ENCODE measurements at places on chromosomes 4 and X. TPM values are rescaled to one million over a fixed set of nuclear protein-coding genes. Genes with fewer than 3 reads are reported as not detected.

Gene DNAAF6
- total RNA-seq = not detected

Gene PRDM8
- total RNA-seq = 6.1 TPM

Gene NPY2R
- total RNA-seq = not detected

Gene TEC
- total RNA-seq = 3.8 TPM

DNA sequence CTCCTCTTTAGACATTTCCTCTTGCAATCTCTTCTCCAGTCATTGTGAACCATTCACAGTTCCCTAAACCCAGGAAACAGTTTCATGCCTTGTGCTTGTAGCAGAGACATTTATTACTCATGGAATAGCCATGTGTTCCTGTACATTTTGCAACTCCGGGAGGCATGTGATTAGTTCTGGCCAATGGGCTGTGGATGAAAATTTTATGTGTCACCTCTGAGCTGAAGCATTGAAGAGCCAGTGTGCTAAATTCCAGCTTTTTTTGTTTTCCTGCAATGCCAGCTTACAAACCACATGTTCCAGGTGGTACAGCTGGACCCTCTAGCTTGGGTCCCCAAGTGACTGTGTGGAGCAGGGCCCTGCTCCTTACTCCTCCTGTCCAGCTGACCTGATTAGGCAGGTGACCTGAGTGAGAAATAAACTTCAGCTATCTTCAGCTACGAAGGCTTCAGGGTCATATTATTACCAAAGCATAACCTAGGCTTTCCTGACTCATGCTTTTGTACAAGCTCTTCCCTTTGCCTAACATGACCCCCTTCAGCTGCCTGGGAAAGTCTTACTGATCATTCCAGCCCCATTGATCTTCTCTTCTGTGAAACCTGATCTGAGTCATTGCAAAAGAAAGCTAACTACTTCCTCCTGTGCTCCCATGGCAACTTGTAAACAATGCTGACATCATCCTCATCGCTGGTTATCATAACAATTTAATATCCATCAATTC is 200.4 kb downstream of the PTTG2 start:
- peak overlapping the region; percentile 81 for H3K27ac ChIP-seq
- no peak overlapping the region for H3K4me3 ChIP-seq
- peaks cover 78% of the 10 kb centered on the region for H3K4me1 ChIP-seq

DNA sequence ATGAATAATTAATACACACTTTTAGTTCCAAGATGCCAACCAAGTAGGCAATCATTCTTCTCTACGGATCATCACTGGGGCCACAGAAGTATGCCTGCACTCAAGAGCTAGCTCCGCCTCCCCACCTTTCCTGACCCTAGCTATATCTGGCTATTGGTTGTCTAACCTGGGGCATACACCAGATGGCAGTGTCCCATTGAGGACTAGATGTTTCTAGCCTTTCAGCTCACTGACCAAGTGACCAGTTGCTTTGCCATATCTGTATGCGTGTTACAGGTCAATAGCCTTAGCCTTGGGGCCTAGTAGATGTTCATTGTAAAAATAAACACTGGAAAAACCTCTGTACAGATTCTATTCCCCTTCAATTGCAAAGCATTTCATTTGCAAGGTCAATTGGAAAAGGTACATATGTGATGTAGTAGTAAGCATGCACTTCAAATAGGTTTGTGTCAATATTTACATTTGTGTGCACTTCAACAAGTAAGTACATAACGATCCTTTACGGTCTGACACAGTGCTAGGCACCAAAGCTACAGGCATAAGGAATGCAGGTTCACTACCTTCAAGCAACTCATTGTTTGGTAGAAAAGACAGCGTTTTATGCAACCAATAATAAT is 521.7 kb downstream of the PPARGC1A start:
- no peak overlapping the region for H3K27ac ChIP-seq
- H3K4me3 ChIP-seq = no peak overlapping the region
- no peaks in the 10 kb centered on the region for H3K27me3 ChIP-seq
- no peaks in the 10 kb centered on the region for H3K4me1 ChIP-seq

- no peak for DNase-seq
- H3K4me3 ChIP-seq = no peak overlapping the region
- H3K36me3 ChIP-seq = no peaks in the 10 kb centered on the region
- peaks cover 6% of the 10 kb centered on the region for H3K4me1 ChIP-seq
- peak overlapping the region; percentile 33 for H3K27ac ChIP-seq
Measured at GRCh38 chr4:25938366-25938765, 24.3 kb downstream of the SMIM20 start.

DNA sequence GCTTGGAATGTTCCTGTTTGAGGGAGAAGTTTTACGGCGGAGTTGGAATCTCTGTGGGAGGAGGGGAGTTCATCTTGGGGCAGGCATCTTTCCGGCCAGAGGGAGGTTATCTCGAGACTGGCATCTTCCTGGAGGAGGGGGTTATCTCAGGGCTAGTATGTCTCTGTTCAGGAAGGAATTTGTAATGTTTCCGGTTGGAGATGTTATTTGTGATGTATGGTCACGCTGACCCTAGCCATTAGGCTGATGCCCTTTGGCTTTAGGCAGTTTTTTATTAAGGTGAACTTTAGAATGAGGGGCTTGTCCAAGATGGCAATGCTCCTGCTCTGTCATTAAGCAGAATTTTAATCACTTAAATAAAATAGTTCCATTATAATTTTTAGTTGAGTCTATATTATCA is 449.7 kb downstream of the PCDH10 start:
- H3K27me3 ChIP-seq = no peaks in the 10 kb centered on the region
- H3K4me1 ChIP-seq = no peaks in the 10 kb centered on the region
- no peak overlapping the region for H3K4me3 ChIP-seq

- peak overlapping the region; percentile 94 for H3K27ac ChIP-seq
- no peak for DNase-seq
- H3K4me3 ChIP-seq = peak overlapping the region; percentile 84
- peaks cover 25% of the 10 kb centered on the region for H3K36me3 ChIP-seq
- H3K4me1 ChIP-seq = peaks cover 51% of the 10 kb centered on the region
Measured at GRCh38 chr4:37827030-37827685, 672 bp downstream of the PGM2 start.

DNA sequence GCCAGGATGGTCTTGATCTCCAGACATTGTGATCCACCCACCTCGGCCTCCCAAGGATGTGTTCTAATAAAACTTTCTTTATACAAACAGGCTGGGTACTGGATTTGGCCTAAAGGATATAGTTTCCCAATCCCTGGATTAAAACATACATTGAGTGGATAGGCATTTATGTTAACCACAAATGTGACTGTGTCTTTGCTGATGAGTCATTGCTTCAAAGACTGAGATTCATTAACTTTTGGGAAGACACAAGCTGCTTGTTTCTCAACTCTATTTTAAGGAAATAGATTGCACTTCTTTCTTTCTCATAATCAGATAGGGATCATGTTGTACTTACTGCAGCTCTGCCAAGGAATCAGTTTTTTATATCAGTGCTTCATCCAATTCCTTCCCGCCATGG is 131.3 kb upstream of the AGA start:
- no peak overlapping the region for H3K4me3 ChIP-seq
- no peak for DNase-seq
- peaks cover 12% of the 10 kb centered on the region for H3K4me1 ChIP-seq
- no peak overlapping the region for H3K27ac ChIP-seq

DNA sequence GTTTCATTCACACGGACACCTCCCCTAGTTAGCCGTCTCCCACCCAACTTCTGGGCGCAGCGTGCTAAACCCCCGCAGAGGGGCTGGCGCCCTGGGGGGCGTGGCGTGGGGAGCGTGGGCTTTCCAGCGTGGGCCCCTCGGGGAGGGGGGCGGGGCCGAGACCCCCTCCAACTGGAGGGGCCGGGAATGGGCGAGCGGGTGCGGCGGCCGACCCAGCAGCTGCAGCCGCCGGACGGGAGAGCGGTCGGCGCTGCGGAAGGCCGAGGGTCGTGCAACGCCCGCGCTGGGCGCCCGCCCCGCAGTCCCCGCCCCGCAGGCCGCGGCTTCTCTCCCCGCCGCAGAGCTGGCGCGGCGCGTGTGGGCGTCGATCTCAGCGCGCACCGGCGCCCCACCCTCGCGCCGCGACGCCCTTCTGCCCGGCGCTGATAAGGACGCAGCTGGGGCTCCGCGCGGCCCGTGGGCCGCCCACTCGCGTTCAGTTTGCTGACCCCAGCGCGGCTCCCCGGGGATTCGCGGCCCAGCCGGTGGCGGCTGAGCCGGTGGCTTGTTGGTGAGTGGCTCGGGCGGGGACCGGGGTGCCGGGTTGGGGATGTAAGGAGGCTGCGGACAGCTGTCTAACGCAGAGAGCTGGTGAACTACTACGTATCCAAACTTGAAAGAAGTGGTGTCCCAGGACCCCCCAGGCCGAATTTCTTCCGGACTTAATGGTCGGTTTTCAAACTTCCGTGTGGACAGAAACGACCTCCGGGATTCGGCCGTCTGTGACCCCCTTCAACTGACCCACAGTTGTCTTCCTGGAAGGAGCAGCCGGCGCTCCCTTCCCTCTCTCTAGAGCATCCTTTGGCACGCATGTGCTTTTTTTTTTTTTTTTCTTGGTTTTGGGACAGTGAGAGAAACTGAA is 1.5 kb downstream of the FHDC1 start:
- H3K4me1 ChIP-seq = peaks cover 59% of the 10 kb centered on the region
- peak overlapping the region; percentile 91 for H3K4me3 ChIP-seq
- H3K27ac ChIP-seq = peak overlapping the region; percentile 76
- H3K27me3 ChIP-seq = no peaks in the 10 kb centered on the region

- H3K4me3 ChIP-seq = no peak overlapping the region
- no peaks in the 10 kb centered on the region for H3K36me3 ChIP-seq
- H3K27me3 ChIP-seq = no peaks in the 10 kb centered on the region
- no peak overlapping the region for H3K27ac ChIP-seq
Measured at GRCh38 chrX:88284844-88285243, 462.2 kb upstream of the CPXCR1 start.

DNA sequence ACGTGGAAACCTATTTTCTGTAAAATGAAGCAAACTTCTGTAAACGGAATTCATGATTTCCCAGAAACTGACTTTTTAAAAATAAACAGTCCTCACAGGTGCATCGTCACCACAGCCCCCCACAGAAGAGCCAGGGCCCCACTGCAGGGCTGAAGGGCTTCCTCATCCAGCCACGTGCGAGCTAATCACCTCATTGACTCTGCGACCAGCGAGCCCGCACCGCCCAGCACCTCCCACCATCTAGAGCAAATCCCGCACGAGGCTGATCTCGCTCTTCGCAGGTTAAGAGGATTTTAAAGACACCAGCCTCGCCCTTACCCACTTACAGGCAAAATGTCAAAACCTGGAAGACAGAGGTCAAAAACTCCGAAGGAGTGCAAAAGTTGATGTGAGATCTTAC is 14.8 kb downstream of the PPP2R3B start:
- no peaks in the 10 kb centered on the region for H3K27me3 ChIP-seq
- peaks cover 23% of the 10 kb centered on the region for H3K4me1 ChIP-seq
- H3K27ac ChIP-seq = no peak overlapping the region
- H3K36me3 ChIP-seq = no peaks in the 10 kb centered on the region
- DNase-seq = no peak

GRCh38 chr4:71604785-71605184 is 179.1 kb downstream of the GC start:
- no peak overlapping the region for H3K4me3 ChIP-seq
- H3K27ac ChIP-seq = no peak overlapping the region
- no peaks in the 10 kb centered on the region for H3K27me3 ChIP-seq
- no peak for DNase-seq
- H3K36me3 ChIP-seq = no peaks in the 10 kb centered on the region

GRCh38 chr4:16104520-16104919 is 20.7 kb upstream of the PROM1 start:
- no peak overlapping the region for H3K27ac ChIP-seq
- H3K36me3 ChIP-seq = no peaks in the 10 kb centered on the region
- H3K27me3 ChIP-seq = no peaks in the 10 kb centered on the region
- no peak for DNase-seq

GRCh38 chrX:81390237-81390636 is 188.3 kb downstream of the SH3BGRL start:
- no peak overlapping the region for H3K4me3 ChIP-seq
- H3K36me3 ChIP-seq = no peaks in the 10 kb centered on the region
- H3K27ac ChIP-seq = no peak overlapping the region
- H3K27me3 ChIP-seq = no peaks in the 10 kb centered on the region
- H3K4me1 ChIP-seq = no peaks in the 10 kb centered on the region
- DNase-seq = no peak

DNA sequence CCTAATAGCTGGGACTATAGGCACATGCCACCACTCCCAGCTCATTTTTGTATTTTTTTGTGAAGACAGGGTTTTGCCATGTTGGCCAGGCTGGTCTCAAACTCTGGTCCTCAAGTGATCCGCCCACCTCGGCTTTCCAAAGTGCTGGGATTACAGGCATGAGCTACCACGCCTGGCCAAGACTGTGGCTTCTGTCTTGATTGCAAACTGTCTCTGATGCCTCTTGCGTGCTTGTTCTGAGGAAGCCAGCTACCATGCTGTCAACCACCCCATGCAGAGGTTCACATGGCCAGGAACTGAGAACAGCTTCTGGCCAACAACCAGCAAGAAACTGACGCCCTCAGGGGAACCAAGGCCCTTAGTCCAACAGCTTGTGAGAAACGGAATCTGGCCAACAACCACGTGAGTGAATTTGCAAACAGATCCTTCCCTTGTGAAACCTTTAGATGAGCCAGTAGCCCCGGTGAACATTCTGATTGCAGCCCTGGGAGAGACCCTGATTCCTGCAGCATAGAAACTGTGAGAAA is 71.2 kb downstream of the SUPT20HL2 start:
- no peak overlapping the region for H3K27ac ChIP-seq
- H3K27me3 ChIP-seq = no peaks in the 10 kb centered on the region
- no peaks in the 10 kb centered on the region for H3K4me1 ChIP-seq
- peak; percentile 2 for DNase-seq
- H3K36me3 ChIP-seq = no peaks in the 10 kb centered on the region

GRCh38 chrX:39890807-39891206 is 207.0 kb downstream of the BCOR start:
- H3K27ac ChIP-seq = no peak overlapping the region
- no peak overlapping the region for H3K4me3 ChIP-seq
- DNase-seq = no peak
- no peaks in the 10 kb centered on the region for H3K36me3 ChIP-seq
- no peaks in the 10 kb centered on the region for H3K27me3 ChIP-seq
- peaks cover 4% of the 10 kb centered on the region for H3K4me1 ChIP-seq

DNA sequence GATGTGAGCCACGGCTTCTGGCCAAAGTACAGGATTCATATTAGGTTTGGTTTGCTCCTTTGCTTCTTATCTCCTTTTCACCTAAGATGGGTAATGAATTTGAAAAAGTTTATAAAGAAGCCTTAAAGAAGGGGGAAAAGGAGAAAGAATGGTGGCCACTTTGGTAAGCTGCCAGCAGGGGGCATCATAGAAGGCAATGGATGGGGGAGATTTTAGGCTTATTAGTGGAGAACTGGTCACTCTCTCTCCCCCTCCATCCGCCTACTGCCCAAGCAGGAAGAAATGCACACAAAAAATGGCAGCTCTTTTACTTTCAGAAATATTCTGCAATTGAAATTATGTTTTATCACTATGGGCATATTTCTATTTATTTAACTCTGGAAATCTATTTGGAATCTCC is 32.0 kb downstream of the SPARCL1 start:
- no peak overlapping the region for H3K27ac ChIP-seq
- no peaks in the 10 kb centered on the region for H3K36me3 ChIP-seq
- no peaks in the 10 kb centered on the region for H3K27me3 ChIP-seq
- no peak overlapping the region for H3K4me3 ChIP-seq
